ENCODE measurements at places on chromosomes 2 and 18.

- DNase-seq, result no peak
Measured at GRCh38 chr2:42569883-42570282, 1.5 kb downstream of the MTA3 start.

DNA sequence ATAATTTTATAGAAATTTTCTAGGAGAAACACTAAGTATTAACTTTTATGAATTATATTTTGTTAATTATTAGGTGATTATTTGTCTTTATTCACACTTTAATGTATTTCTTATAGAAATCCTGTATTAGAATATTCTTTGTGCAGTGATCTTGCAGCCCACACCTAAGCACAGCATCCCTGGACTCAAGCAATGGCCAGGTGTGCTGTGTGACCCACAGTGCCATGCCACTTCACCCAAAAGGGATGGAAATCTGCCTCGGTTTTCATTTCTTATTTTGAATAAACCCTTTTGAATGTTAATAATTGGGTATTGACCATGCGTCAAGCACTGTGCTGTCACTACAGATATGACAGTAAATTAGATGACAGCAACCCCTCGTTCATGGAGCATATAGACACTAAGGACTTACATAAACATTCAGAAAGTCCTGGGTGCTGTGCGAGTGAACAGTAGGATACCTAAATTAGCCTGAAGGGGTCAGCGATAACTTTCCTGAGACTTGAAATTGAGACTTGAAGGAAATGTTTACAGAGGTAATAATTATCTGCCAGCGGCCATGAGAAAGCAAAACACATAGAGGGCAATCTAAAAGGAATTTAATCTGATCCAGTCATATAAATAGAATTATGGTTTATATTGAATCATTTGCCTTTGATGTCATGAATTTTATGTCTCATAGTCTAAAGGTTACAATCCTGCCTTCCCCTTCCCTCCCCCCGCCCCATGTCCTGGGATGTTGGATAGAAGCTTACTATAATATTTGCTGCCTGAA lies 52.7 kb upstream of the CALCRL start:
- DNase-seq, result no peak

GRCh38 chr2:219402665-219403515 lies 15.2 kb upstream of the DNPEP start:
- DNase-seq, result no peak

DNA sequence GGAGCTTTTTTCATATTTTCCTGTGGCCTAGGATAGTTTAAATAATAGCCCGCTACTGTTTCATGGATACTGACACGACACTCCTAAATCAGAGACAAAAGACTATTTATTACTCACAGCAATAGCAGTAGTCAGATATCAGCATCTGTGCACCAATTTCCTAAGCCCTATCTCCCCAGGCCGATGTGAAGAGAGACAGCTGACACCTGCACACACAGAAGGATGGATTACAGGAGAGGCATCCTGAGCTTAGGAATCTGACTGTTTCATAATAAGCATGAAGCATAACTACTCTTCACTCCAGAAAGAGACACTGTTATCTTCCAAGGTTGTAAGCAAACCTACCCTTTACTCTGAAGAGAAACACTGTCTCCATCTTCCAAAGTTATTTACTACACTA lies 105.4 kb downstream of the ATL2 start:
- no peak for DNase-seq

DNA sequence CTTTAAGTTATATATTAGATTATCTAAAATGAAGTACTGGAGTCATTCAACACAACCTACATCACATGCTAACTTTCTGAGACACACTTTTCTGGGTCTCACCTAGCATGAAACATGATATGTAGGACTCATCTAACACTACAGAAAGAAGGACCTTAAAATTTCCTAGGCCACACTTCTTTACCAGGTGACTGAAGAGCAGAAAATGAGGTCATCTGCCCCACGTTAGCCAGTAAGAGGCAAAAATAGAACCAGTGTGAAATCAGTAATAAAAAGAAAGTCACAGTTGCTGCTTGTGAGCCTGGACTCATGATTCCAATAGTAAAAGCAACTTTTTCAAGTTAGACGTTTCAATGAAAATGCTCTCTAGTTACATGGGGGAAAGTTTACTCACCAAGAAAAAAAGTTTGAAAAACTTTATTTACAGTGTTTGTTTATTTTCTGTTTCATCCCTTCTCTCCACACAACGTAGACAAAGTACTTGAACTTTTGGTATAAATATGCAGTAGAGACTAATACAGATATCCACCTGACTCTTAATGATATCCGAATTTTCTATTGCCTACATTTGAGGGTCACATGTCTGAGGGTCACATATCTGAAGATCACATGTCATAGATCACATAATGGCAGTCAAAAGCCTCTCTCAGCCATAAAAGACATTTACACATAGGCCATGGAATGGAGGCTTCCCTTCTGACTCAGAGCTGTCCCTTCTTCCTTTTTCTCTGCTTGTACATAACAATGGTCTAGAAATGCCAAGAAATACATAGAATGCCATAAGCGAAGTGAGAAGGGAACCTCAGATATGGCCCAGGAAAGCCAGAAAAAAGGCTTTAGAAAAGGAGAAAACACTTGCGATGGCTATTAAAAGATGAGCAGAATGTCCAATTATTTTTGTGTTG lies 362.9 kb downstream of the ZEB2 start:
- no peak for DNase-seq

DNA sequence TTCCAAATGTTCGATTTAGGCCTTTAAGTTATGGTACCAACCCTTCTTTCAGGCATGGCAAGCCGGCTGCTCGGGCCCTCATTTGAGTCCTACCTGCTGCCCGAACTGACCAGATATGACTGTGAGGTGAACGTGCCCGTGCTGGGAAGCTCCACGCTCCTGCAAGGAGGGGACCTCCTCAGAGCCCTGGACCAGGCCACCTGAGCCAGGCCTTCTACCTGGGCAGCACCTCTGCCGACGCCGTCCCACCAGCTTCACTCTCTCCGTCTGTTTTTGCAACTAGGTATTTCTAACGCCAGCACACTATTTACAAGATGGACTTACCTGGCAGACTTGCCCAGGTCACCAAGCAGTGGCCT lies 87.2 kb downstream of the EPAS1 start:
- no peak for DNase-seq

DNA sequence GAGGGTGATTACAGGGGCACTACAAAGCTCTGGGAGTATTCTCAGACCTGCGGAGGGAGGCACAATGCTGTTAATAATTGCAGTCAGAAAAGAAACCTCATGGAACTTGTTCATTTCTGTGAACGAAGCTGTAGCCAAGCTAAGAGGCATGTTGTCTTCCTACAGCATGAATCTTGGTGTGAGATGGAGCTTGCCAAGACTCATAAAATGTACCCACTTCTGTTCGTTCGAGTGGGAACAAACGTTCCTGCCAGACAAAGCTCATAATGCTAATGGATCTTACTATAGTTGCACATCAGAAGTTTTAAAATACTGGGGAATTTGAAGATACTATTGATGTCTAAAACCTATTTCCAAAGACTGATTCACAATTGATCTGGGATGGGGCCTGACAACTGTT lies 489.1 kb downstream of the ZEB2 start:
- DNase-seq, result no peak

DNA sequence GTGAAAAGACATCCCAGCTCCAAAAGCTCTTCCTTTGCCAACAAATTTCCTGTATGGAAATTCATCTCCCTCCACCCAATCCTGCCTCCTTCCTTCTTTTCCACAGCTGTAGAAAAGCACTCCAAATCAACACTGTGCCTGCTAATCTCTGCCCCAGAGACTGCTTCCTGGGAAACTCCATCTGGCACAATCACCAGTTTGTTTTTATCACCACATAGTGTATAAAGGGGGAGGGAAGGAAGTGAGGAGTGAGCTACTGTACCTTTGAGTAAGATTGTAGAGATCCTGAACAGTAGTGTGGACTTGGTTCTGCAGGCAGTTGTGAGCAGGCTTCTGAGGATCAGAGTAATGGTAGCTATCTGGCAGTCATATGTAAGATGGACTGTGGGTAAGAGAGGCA lies 14.7 kb upstream of the FAM237A start:
- no peak for DNase-seq

DNA sequence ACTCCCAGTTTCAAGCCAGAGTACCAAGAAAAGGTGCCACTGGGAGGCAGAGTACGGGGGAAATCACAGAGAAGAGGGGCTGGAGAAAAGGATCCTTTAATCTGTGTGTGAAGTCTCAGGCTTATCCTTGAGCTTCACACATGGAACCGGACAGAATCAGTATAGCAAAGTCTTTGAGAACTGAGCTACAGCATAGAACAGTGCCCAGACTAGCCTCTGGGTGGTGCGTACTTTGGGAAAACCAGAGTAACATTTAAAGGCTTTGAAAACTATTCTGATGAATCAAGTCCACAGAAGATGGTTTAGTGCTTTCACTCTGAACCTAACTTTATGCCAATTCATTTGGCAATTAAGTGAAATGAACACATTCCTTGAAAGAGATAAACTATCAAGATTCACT lies 83.1 kb downstream of the BABAM2 start:
- no peak for DNase-seq

- peak; percentile 10 for DNase-seq
Measured at GRCh38 chr2:28707592-28707991, 44.0 kb upstream of the PPP1CB start.

DNA sequence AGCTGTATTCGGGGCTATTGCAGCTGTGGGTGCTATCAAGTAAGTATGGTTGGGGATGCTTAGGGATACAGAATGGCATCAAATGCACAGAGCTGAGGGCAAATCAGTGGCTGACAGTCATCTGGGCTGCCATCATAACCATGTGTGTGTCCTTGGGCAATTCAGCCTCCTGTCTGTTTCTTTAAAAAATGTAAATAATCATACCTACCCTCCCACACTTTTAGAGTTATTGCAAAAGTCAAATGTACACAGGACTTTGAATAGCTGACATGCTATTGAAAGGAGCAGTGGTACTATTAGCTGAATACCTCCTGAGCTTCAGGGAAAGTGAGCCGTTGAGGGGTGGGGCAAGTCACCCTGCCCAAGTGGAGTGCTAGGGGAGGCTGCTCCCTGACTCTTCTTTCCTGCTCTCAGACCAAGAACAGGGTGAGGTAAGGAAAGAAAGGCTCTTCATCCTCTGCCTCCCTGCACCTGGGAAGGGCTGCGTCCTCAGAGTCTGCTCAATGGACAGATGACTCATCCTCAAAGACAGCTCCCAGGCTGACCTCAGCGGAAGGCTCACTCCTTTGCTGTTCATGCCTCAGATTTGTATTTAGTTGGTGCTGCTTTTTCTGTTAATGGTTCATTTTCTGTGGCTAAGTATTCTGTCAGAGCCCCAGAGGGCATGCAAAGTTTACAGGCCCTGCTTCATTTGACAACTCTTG lies 54.9 kb upstream of the BZW1 start:
- DNase-seq, result no peak

DNA sequence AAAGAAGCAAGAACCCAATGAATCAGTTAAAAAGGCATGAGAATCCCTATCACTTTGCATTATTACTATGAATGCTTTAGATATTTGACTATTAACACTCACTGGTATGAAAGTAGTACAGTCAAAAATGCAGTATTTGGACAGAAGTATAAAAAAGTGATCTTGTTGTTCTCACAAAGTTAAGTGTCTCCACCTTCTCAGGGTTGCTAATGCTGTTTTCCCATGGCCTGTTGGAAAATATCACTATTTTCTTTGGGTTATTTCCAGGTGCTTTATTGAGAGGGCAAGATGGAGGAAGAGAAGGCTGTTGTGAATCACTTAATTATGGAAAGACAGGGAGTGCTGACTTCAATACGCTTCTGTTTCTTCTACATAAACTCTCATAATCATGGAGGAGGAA lies 13.6 kb upstream of the CREB1 start:
- DNase-seq, result no peak

- no peak for DNase-seq
Measured at GRCh38 chr2:667332-667999, 9.7 kb downstream of the TMEM18 start.

DNA sequence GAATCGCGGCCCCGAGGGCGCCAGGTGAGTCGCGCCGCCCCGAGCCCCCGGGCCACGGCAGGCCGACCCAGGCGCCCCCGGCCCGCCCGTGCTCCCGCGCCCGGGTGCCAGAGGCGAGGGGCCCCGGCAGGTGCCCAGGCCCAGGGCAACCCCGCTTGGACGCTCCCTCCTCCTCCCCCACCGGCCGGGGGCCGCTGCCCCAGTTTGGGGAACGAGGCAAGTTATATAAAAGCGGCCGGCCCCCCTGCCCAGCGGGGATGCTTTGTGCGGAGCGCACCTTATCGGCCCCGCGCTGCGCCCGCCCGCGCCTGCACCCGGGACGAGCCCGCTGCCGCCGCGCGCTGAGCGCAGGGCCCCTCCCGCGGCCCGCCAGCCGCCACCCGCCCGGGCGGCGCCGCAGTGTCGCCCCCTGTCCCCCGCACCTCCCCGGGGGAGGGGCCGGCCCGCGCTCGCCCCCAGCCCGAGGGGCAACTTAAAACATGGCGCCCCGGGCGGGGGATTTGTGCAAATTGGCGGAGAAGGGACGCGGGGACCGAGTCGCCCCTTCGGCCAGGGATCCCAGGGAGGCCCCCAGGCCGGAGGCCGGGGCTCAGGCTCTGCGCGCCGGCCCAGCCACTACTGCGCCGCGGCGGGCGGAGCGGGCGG lies 639 bp downstream of the EPB41L3 start:
- no peak for DNase-seq

GRCh38 chr2:102841107-102841840 lies 79.4 kb downstream of the TMEM182 start:
- DNase-seq, result peak; percentile 39

DNA sequence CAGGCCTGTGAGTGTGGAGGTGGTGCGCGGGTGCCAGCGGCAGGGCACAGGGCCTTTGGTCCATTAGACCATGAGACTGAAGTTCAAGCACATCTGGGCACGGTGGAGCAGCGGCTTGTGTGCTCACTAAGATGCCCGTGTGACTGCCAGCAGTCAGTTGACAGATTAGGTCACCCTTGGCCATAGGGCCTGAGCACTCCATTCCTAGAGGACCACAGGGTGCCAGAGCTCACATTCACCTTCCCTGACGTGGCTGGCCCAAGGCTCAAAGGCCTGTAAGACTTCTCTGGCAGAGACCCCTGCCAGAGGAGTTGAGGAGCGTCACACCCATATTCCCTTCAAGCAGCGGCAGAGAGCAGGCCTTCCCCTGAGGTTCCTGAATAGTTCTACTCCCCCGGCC lies 650 bp downstream of the LHCGR start:
- no peak for DNase-seq

- no peak for DNase-seq
Measured at GRCh38 chr2:147989809-147990403, 30.6 kb downstream of the ORC4 start.

DNA sequence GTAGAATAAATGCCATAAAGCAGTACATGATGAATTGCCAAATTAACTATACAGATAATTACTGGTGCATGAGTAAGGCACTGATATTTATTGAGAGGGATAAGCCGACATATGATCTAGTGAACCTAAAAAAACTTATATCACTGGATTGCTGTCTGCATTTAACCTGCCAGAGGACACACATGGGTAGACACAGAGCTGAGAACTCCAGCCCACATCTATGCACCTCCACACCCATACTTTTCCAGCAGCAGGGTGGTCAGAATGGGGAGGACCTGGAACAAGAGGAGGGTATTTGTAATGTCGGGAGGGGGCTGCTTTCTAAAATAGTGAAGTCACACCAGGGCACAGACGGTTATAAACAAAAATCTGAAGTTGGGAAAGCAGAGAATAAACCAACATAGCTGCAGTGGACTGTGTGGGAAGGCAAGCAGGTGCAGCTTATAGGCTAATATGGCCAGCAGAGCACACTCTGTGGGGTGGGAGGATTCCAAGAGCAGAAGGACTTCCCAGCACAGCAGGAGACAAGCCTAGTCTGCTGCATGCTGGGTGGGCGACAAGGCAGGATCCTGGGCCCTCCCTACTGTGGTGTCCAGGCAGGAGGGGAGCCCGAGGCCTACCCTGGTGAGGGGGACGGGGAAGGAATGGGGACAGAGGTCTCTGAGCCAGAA lies 17.2 kb downstream of the ST3GAL5 start:
- no peak for DNase-seq

All from substantia nigra (tissue), 51 donors.